ENCODE measurements at places on chromosomes 5 and 9.
A peak's percentile ranks its signal among the peaks of the same experiment; 100 is the strongest.

GRCh38 chr9:95852059-95853032 is 23.1 kb upstream of the ERCC6L2 start:
- DNase-seq = no peak

GRCh38 chr5:150640311-150641005 is at the start of gene SYNPO:
Gene SYNPO (plus strand): TSS chr5:150640660. CDS start chr5:150648276, 7,616 bp downstream.
- no peak for DNase-seq

- DNase-seq = no peak
These were observed 88.8 kb downstream of the TLE4 start for GRCh38 chr9:79660615-79661014.

DNA sequence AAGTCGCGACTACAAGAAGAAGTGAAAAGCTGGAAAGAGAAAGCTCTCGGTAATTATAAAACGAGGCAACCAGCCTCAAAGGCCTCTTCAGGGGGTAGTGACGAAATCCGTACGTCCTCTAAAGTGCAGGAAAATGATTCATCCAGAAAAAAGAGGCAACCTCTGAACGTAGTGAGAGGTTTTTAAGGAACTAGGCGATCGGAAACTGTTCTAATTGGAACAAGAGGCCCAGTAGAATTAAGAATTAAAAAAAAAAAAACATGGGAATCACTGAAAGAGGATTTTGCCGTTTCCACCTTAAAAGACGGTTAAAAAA is 1.0 kb downstream of the CSNK1A1 start:
- peak; percentile 21 for DNase-seq

DNA sequence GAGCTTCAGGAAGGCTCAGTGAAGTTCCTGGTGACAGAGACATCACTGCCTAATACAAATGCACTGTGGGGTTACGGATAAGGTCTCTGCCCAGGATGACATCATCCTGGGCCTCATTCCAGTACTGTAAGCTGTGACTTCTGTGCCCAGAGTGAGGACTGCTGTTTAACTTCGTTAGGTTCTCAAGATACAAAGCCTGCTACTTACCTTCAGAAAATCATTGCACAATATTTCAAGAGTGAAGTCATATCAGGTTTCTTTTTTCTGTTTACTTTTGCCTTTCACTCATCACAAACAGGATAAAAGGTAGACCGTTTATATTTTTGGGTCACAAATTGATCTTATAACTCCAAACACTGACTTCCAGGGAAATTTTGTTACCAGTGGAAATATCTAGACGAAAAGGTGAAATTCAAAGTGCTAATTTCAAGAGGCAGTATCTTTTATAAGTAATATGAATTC is 241.2 kb downstream of the PIK3R1 start:
- DNase-seq = no peak

DNA sequence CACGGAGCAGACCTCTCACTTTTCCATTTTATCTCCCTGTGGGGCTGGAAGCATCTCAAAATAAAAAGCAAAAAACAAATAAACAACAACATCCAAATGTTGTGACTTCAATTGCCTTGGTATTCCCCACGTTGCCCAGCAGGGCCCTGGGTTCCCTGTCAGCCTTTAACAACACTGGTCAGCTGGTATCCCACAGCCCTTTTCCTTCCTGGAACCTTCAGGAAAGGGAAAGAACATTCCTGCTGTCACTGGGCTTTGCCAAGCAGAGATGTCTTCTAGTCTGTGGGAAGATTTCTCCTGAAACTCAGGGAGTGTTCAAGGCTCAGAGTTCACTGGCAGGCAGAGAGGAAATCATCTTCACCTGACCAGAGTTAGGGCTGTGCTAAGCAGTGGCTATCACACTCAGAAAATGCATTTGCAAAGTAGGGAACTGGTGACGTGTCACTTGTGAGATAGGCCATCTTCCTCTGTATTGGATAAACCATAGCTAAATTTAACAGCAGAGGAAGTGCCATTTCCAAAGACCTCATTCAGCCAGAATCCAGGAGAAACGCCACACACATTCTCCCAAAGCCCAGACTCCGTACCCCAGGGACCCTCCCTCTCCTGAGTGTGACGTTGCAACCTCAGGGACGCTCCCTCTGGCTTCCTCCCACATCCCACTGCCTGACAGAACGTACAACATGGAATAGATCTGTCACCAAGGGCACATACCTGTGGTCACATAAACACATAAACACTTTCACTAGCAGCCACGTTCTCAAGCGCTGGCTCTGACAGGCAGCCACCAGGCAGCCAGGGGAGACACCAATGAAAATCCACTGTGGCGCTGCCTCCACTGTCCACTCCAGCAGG is 274.0 kb upstream of the DAPK1 start:
- DNase-seq = no peak

DNA sequence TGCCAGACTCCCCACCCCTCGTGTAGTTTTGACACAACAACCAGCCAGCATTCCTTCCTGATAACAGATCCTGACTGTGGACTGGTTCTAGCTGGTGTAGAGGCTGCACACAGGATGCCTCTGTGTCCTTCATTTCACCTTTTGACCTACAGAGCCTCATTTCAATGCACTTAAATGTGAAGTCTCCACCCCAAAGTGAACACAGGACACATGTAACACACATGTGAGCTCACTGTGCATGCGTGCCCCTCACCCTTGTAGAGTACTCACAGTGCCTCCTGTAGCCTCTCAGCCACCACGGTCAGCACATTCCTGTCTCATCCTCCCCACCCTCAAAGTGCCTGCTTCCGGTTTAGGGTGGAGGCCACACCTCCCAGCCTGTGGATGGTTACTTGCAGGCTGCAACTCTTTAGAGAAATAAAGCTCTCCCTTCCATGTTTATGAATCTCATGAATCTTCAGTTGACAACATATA is 11.6 kb upstream of the NKD2 start:
- peak; percentile 21 for DNase-seq
